ENCODE measurements at places on chromosomes 5 and 9.

GRCh38 chr9:76373173-76373783 lies 20.9 kb downstream of the RFK start:
- DNase-seq, result no peak

- DNase-seq, result no peak
Measured at GRCh38 chr5:53552561-53552960, 7.9 kb upstream of the NDUFS4 start.

DNA sequence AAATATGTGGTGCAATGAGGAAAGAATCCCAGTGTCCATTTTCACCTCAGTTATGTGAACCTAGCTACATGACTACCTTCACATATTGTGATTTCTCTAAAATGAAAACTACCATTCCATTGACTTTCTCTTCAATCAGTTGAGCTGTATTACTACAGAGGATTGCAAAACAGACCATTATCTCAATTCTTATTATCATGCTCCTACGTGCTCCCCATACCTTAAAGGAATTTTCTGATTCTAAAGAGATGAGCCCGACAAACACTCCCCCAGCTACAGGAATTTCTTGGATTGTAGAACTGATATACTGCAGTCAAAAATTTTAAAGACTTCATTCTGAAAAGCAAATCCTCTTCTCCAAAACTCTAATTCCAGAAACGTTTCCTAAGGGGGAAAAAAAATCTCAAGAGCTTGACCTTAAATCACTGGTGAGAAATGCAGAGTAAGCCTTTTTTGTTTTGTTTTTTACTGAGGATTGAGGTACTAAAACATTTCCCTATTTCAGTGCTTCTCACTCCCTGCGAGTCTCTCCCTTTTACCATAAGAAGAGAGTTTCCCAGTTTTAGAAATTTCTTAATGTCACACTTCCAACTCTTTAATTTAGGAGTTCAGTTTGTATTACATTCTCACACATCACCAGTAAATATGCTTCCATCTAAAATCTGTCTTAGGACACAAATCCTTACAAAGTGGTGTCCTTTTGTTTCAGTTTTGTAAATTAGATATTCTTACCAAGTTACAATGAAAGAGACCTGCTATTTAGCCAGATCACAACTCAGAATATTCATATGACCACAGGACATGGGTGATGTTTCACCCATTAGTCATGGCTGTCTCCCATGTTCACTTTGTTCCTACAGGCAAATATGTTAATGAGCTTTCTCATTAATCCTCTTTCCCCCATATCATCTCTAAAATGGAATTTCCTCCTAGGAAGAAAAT lies 203.8 kb downstream of the TSSK1B start:
- DNase-seq, result no peak

DNA sequence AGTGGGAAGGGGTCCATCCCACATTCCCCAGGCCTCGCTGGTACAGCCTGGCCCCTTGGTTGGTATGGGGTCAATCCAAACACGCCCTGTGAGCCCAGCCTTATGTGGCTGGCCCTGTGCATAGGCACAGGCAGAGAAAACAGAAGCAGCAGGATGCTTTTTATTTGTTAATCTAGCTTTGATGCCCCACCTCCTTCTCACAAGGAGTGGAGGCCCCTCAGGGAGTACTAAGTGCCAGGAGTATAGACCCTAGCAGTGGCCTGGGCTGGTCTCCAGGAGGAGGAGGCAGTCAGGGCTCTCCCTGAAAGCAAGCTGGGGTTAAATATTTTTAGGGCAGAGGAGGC lies 14.6 kb upstream of the TCF7 start:
- DNase-seq, result no peak

- DNase-seq, result no peak
Measured at GRCh38 chr9:2821855-2822254, 22.0 kb downstream of the PUM3 start.

- DNase-seq, result no peak
Measured at GRCh38 chr9:128113526-128114325, 13.8 kb downstream of the PTGES2 start.

- DNase-seq, result no peak
Measured at GRCh38 chr5:135134691-135135381, 100.8 kb upstream of the PITX1 start.

DNA sequence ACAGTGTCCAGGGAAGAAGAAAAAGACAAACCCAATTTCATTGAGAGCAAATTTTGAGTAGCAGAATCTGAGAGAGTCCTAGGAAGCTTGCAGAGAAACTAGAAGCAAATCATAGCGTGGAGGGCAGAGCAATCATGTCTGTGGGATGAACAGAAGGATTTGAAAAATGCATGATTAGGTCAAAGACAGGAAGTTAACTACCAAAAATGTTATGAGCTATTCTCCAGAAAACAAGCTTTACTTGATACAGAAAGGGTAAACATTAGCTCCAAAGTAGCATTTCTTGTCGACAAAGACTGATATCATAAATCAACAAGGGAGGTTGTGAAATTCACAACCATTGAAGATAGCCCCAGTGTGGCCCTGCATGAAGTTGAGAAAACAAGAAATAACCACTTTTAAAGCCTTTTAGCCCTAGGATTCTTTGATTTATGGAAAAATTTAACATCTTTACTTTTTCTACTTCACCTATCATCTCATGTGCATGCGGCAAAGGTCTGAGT lies 97.7 kb upstream of the MEGF10 start:
- no peak for DNase-seq

DNA sequence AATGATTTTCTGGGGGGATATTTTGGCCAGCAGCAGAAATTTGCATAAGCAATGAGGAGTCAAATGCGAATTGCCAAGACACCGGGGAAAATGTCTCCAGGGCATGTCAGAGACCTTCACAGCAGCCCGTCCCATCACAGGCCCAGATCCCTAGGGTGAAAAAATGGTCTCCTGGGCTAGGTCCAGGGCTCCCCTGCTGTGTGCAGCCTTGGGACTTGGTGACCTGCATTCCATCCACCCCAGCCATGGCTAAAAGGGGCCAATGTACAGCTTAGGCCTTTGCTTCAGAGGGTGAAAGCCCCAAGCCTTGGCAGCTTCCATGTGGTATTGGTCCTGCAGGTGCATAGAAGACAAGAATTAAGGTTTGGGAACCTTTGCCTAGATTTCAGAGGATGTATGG lies 534.5 kb upstream of the MEF2C start:
- DNase-seq, result no peak

DNA sequence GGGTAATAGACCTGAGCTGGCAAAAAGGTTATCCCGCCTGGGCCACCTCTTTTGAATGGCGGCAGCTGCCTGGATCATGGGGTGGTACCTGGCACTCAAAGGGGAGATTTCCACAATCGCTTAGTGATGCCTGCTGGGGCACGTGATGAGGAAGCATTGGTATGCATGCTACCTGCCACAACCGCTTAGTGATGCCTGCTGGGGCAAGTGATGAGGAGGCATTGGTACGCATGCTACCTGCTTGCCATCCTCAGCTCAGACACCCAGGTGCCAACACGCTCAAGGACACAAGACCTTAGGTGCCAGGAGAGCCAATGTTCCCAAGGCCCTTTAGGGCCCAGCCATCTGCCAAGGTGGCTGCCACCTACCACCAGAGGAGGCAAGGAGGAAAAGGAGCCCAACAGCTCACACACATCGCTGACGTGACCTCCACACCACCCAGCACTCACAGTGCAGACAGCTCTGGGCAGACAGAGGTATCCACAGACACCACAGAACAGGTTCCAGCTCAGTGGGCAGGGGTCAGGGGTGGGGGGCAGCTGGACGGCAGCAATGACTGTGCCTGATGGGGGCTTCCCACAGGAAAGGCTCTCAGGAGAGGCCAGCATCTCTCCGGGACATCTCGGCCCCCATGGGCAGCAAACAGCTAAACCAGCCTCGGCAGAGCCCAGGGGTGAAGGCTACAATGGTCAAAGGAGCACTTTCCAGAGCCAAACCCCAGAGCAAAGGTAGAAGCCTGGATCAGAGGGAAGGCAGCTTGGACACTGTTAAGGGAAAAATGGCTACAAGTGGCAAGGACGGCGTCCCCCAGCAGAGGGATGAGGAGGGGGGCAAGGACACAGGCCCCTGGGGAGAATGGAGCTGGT lies 43.0 kb upstream of the SARDH start:
- DNase-seq, result no peak

- DNase-seq, result no peak
Measured at GRCh38 chr9:74729136-74729695, 158.5 kb downstream of the TRPM6 start.

GRCh38 chr5:62791059-62791458 lies 212.4 kb downstream of the LRRC70 start:
- DNase-seq, result no peak

GRCh38 chr9:128369024-128369706 lies 2.0 kb upstream of the URM1 start:
- DNase-seq, result no peak

GRCh38 chr9:32703635-32704034 lies 68.2 kb upstream of the TAF1L start:
- no peak for DNase-seq

- no peak for DNase-seq
Measured at GRCh38 chr5:178826216-178826615, 33.5 kb upstream of the ZNF354B start.

DNA sequence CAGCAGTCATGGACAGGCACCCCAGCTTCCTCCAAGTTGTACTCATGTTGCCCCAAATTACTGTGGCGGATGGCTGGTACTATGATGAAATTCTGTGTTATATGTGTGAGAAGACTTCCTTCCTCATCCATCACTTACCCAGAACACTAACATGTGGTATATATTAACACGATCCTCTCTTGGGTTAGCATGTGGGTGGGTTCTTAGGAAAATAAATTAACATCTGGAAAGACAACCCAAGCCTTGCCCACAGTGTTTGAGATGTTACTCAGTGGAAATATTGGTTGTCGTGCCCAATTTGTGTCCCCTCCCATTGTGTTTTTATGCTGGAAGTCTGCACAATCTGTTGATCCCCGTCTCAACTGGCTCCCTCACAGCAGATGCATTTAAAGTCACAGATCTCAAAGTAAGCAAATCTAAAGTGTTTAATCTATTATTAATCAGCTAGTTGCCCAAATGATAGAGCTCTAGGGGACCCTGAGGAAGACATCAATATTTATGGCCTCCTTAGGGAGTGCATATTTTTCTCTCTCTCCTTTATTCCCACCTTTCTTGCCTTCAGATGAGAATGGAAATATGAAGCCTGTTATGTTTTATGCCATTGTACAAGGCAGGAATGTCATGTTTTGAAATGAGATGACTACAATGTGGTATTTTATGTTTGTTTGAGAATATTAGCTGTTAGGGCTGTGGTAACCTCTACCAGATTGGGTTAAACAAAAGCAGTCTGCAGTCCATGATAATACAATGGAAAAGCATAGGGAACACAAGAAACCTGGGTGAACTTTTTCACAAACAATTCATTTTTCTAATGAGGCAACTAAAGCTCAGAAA lies 93.9 kb downstream of the GRIA1 start:
- no peak for DNase-seq

GRCh38 chr9:95936579-95937075 lies 61.1 kb downstream of the ERCC6L2 start:
- DNase-seq, result no peak

- DNase-seq, result peak; percentile 10
Measured at GRCh38 chr5:52989025-52989780, at the start of gene ITGA2. ITGA2 (plus strand) TSS chr5:52989352; CDS start chr5:52989469, 117 bp downstream.

- DNase-seq, result no peak
Measured at GRCh38 chr9:93510041-93510440, 56.7 kb upstream of the FAM120AOS start.

GRCh38 chr9:38685535-38685934 lies 34.4 kb downstream of the FAM240B start:
- DNase-seq, result no peak

DNA sequence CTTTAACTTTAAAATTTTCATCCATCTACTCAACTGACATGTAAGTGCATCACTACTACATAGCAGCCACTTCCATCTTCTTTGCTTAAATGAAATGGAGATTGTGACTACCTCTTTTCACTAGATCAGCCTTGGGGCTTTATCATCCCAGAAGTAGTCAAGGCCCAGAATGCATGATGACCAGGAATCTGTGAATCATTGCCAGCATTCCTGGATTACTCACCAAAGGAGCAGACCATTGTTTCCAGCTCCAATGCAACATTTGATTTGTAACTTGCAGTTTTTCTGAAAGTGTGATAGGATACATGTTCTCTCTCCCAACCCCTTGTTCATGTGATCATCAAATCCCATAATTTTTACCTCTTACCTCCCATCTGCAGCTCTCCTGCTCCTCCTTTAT lies 65.1 kb downstream of the PLPPR1 start:
- DNase-seq, result no peak

- no peak for DNase-seq
Measured at GRCh38 chr5:34011536-34011935, 3.7 kb upstream of the AMACR start.

DNA sequence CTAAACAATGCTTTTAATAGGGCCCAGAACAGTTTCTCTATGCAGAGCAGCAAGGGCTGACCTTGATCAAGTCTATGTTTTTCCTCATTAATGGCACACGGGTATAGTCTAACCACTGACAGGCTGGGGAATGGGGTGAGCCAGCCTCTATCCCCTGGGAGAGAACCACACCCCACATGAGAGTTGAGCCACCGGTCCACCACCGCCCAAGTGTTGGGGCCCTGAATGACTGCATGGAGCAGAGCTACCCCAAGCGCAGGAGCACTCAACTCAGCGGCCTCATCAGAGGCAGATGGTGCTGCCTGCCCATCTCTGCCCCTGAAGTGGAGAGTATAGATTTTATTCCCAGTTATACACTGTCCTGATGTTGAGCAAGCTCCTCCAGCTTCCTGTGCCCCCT lies 247.9 kb upstream of the IRX1 start:
- DNase-seq, result no peak

DNA sequence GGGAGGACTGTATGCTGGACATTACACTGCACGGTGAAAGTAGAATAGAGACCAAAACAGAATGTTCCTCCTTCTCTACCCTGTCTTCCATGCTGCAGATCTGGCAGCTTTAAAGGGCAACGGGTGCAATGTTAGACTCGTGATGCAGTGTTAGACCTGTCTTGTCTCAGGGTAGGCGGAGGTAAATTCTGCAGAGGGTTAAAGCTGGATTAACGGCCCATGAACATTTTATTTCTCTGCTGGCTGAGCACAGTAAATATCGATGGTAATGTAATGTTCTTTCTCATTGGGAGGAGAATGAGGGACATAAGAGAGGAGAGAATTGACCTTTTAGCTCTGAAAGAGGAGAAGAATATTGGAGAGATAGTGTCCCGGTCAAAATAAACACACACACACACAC lies 178.9 kb downstream of the NMUR2 start:
- no peak for DNase-seq

- DNase-seq, result no peak
Measured at GRCh38 chr5:74943905-74944304, 77.7 kb upstream of the FAM169A start.

- no peak for DNase-seq
Measured at GRCh38 chr5:78586251-78586650, 62.3 kb downstream of the LHFPL2 start.

DNA sequence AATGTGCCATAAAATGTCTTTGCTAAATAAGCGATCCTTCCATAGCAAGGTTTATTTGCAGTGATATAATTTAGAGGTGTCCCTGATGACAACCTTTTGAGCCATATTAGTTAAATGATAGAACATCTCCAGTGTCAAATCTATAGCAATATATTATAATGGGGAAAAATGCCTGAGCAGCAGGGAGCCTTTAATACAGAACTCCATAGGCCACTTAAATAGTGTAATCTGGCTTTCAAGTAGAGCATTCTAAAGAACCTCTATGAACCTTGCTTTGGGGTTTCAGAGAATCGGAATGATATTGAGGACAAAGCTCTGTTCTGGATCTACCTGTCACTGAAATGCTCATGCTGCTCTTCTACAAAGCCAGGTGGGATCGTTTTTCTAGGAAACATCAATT lies 96.7 kb upstream of the MEF2C start:
- DNase-seq, result no peak

GRCh38 chr5:35319333-35320002 lies 89.2 kb upstream of the PRLR start:
- no peak for DNase-seq

GRCh38 chr9:97640325-97640724 lies 6.7 kb downstream of the NCBP1 start:
- no peak for DNase-seq
